ENCODE measurements at places on chromosomes 1 and 21.

GRCh38 chr1:150159550-150159949, 9.8 kb downstream of the PLEKHO1 start:
- no peak for DNase-seq

DNA sequence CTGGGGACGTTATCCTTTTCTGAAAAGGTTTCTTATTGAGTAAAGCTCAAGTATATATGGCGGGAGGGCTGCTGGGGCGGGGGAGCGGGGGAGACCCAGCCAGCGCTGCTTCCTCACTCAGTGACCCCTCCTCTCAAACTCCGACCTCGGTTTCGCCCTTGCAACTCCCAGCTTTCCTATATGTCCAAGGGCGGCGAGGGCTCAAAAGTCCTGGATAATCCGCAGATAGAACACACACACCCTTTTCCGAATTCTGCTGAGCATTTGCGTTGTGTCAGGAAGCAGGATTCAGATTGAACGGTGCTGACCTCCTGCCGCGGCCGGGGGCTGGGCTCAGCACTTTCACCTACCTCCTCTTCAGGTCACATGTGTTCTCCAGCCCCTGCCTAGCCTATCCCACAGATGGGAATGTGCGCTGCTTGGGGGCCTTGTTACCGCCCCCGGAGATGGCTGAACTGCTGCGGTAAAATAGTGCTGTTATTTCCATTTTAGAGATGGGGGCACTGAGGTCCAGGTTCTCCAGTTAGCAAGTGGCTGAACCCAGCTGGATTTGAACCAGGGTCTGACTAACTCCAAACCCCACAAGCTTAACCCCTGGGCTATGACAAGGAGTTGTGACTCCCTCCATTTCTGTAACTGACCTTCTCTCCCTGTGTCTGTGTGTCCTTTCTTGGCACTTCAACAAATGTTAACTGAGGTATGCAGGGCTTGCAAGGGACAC, 795 bp upstream of the AHDC1 start:
- no peak for DNase-seq

DNA sequence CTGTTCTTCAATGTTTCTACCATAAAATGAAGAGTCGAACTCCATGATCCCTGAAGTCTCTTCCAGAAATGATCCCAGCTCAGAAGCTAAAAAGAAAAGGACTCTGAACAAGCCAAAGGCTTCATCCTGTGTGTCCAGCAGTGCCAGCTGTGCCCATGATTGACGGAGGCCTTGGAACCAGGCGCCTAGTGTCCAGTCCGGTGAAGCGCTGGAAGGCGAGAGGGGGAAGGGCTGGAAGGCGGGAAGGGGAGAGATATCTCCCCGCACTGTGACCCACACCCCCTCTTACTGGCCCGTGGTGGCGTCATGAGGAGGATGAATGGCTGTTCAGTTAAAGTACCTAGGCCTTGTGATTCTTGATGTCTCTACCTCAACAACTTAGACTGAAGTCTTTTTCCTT, 10.4 kb upstream of the PLEKHA6 start:
- DNase-seq: no peak

DNA sequence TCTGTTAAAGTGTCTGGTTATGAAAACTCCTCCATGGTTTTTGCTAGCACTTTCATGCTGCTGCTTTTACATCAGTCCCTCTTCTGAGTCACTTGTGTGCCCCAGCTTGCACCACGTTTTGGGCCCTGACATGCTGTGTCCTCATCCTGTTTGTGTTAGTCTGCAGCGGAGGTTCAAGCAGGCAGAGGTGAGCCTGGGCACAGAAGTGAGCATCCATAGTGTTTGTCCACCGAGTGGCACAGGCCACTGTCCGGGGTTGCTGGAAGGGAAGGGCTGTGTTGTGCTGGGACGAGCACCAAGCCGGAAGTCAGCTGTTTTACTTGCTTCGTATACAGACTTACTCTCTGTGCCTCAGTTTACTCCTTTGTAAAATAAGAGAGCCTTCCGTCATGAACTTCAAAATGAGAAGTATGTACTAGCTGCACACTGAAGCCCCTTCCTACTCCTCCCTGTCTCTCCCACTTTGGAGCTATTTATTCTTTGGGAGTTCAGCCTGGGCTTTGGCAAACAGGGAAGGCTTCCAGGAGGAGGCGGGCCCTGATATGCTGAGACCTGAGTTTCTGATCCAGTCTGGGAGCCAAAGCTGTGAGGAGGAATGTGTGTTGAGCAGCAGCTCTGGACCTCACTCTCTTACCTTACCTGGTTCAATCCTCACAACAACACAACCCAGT, 10.7 kb upstream of the LAPTM5 start:
- DNase-seq: no peak

DNA sequence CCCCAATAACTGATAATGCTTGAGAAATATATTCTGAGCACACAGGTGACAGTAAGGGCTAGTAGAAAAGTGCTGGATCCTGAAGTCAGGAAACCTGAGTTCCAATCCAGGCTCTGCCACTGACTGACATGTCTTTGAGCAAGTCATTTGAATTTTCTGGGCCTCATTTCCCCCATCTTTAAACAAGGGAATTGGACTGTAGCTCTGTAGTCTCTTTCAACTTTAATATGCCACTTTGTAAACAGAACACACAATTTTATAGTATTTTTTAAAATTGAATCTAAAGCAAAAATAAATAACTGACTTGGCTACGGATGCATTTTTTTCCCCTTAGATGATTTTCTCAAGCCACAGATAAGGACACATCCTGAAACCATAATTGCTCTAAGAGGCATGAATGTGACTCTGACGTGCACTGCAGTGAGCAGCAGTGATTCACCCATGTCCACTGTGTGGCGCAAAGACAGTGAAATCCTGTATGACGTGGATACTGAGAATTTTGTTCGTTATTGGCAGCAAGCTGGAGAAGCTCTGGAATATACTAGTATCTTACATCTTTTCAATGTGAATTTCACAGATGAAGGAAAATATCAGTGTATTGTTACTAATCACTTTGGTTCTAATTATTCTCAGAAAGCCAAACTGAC, 37.0 kb downstream of the LRIG2 start:
- DNase-seq: peak; percentile 58

GRCh38 chr1:1109743-1110142, 6.1 kb downstream of the C1orf159 start:
- DNase-seq: no peak

- peak; percentile 61 for DNase-seq
Measured at GRCh38 chr21:33848249-33848953, 67.2 kb downstream of the ATP5PO start.

GRCh38 chr1:29835874-29836273, 599.6 kb downstream of the PTPRU start:
- DNase-seq: no peak

GRCh38 chr1:43545695-43546387, 15.2 kb downstream of the PTPRF start:
- DNase-seq: no peak

GRCh38 chr1:94903280-94904009, 23.5 kb downstream of the CNN3 start:
- peak; percentile 71 for DNase-seq

DNA sequence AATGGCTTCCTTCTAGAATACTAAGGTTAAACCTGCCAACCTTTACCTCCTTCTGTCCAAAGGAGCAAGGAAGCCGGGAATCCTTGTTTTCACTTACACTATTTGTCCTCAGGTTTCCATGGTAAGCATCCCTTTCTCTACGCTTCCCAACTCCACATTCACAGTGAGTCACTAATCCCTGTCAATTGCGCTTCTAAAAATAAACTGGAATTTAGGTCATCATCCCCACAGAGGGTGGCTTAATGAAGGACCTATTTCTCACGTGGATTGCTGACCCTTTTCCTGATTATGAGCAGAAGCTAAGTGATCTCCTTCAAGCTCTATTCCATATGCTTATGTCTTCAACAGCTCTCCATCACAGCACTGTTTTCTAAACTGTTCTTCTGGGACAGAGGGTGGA, 39.9 kb upstream of the ABCA4 start:
- peak; percentile 72 for DNase-seq

DNA sequence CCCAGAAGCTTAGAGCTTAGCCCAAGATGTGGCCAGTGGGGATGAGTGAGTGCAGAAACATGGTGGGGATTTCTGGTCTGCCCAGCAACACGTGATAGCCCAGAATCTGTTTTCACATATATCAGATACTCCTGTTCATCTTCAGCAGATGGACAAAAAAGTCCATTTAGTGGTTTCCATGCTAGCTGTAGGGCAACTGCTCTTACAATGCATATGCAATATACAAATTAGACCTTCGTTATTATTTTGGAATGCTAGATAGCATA, 96.9 kb upstream of the SGIP1 start:
- DNase-seq: no peak

- DNase-seq: no peak
Measured at GRCh38 chr1:164781972-164782371, 223.0 kb downstream of the PBX1 start.

DNA sequence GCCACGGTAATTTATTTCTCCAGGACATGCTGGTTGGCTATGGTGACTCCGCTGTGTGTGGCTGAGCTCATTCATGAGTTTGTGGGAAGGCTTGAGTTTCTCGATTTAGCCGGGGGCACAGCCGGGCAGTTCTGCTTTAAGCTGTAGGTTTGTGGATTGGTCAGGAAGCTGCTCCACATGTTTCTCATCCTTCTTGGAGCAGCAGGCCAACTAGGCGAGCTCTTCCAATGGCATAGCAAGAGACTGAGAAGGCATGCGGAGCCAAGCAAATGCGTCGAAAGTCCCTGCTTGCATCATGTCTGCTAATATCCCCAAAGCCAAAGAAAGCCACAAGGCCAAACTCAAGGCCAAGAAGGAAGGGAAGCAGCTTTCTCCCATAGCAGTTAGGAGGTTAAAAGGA, 71.6 kb upstream of the GREM2 start:
- no peak for DNase-seq

DNA sequence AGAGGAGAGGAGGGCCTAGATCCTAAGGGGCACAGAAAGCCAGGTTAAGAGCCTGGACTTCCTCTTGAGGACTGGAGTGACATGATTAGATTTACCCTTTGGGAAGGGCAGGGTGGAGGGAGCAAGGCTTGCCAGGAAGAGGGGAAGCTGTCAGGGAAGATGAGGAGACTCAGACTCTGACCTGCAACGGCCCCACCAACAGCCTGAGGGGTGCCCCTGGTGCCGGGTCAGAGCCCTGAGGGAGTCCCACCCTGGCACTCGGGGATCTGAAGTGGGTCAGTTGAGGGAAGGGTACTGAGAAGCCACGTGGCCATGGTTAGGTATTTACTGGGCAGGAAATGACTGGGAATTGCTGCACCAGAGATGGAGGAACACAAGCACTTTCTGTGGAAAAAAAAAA, 9.8 kb downstream of the ECE1 start:
- DNase-seq: no peak

DNA sequence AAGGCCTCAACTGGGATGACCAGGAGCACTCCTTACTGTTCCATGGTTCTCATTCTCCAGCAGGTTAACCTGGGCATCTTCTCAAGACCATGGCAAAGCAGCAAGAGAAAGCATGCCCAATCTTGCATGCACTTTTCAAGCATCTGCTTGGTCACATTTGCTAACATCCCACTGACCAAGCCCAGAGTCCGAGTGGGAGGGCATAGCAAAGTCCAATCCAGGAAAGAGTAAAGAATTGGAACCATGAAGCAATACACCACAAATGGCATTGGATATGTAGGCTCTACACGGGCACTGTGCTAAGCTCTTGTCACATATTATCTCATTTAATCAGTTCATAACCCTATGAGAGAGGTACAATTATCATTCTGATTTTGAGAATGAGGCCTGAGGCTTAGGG, 73.6 kb downstream of the PAPPA2 start:
- DNase-seq: no peak

GRCh38 chr1:163796394-163796821, 474.7 kb downstream of the NUF2 start:
- DNase-seq: no peak

GRCh38 chr1:43968348-43968948, 1.4 kb upstream of the DPH2 start:
- no peak for DNase-seq

GRCh38 chr1:9652379-9653209, 1.1 kb downstream of the PIK3CD start:
- DNase-seq: no peak

Measured in RCC 7860 (cell line).